ENCODE measurements at places on chromosomes 16 and 17. TPM values are rescaled to one million over a fixed set of nuclear protein-coding genes. Genes with fewer than 3 reads are reported as not detected.

DNA sequence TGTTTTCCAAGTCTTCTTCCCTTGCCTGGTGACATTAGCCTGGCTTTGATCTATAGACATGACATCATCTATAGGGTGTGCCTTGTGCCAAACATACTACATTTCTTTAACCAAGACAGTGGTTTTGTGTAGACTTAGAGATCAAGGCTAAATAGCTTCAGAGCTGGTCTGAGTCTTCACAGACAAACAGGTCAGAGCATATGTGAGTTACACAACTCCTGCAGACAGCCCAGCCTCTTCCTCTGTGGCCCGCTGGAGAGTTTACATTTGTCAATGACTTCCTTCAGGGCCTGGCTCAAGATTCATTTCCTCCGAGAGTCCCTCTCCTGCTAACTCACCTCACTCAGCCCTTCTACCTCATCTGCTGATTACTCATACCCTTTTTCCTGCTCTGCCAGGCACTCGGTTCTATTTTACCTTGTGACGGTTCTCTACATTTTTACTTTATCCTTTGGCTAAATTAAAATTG is 73.1 kb upstream of the TANC2 start:
- peak; percentile 16 for DNase-seq

GRCh38 chr17:39156491-39156890 is 5.1 kb upstream of the PLXDC1 start:
- DNase-seq = no peak

DNA sequence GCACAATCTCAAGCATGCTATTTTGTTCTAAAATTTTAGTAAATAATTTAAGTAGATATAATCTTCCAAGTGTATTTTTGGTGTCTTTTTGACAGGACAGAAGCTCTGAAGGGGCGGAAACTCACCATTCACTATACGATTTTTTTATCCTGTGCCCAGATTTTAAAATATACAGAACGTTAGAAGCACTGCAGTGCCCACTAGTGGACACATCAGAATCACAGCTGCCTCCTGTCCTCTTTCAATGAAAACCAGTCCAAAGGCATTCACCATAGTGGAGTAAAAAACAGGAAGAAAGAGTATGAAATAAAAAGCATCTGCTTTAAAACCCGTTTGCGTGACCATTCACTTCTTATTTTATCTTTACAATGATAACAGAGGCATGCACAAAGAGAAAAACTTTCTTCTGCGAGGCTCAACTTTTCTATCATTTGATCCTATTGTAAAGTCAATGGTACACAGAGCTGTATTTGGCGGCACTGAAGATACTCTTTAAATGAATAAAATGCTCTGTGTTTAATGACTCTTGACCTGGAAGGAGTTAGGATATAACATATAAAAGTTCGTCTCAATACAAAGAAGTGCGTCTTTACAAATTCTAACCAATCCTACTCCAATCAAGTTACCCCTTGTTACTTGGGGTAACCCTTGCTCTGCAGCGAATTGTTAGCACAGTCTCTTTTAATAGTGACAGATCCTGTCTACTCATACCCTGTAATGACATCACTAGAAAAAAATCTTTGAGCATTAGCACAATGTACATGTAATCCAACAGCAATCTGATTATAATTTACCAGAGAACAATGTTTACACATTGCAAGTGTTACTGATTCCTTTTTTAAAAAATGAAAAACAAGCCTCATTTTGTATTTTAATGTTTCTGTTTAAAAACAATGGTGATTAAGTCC is 339.8 kb upstream of the PSMD7 start:
- DNase-seq = peak; percentile 4

GRCh38 chr17:55620023-55620422 is 102.6 kb downstream of the TMEM100 start:
- no peak for DNase-seq

GRCh38 chr17:82350182-82351030 is 8.6 kb upstream of the TEX19 start:
- DNase-seq = peak; percentile 59

- DNase-seq = no peak
Measured at GRCh38 chr17:75116737-75117136, 7.0 kb downstream of the ARMC7 start.

- no peak for DNase-seq
Measured at GRCh38 chr16:55643161-55643970, 12.4 kb upstream of the SLC6A2 start.

Gene RPH3AL
- total RNA-seq = 0.64 TPM

Gene CCL2
- not detected for total RNA-seq

- no peak for DNase-seq
Measured at GRCh38 chr17:75774991-75775668, 9.5 kb upstream of the UNK start.

DNA sequence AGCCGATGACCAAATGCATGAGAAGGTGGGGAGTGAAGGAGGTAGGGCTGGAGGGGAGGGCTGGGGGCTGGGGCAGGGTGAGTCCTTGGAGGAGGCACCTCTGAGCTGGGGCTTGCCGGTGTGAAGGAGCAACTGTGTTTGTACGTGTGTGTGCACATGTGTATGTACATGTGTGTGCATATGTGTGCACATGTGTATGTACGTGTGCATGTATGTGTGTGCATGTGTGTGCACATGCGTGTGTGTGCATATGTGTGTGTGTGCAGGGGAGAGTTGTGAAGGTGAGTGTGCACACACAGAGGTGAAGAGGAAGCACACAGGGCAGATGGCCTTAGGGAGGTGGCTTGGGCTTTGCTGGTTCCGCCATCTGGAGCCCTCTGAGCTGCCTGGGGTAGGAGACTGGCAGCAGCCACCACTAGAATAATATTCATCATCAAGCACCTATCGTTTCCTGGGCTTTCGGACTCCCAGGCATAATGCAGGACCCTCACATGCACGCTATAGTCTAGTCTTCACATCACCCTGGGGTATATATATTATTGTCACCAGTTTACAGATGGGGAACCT is 120.9 kb upstream of the CDC42EP4 start:
- DNase-seq = no peak

- DNase-seq = no peak
Measured at GRCh38 chr16:1036726-1037393, 35.7 kb upstream of the SSTR5 start.

Gene HOXB2
- 7.4 TPM for total RNA-seq

Gene CHP2
- not detected for total RNA-seq

DNA sequence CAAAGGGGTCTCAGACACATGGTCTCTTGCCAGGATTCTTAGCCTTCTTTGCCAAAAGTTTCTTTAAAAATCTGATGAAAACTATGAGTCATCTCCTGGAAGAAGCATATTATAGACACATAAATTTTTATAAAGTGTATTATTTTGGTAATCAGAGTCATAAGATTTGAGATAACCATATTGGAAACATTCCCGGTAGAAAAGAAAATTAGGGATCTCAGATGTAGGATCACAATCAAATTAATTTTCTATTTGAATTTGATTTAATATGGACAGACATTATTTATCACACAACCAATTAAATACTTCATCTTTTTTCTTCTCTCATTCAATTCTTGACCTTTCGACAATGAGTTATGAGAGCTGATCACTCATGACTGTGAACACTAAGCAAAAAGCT is 347.7 kb upstream of the CDH8 start:
- DNase-seq = no peak

GRCh38 chr17:55961386-55961785 is 191.9 kb upstream of the ANKFN1 start:
- DNase-seq = no peak

Gene RHBDL3
- total RNA-seq = 0.06 TPM

DNA sequence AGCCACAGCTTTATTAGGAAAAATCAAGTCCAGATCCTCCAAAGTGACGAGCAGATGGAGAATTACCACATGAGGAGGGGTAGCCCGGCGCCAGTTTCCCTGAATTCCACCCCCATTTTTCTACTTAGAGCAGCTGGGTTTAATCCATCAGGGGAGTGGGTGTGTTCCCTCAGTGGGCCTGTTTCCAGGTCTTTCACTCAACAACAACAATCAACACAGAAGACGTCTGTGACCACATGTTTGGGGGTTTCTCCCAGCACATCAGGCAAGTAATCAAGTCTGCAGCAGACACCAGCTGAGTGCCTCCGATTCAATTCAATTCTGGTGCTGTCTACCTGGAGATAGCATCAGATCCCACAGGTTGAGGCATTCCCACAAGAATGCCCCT is 6.8 kb downstream of the SLC6A2 start:
- no peak for DNase-seq

DNA sequence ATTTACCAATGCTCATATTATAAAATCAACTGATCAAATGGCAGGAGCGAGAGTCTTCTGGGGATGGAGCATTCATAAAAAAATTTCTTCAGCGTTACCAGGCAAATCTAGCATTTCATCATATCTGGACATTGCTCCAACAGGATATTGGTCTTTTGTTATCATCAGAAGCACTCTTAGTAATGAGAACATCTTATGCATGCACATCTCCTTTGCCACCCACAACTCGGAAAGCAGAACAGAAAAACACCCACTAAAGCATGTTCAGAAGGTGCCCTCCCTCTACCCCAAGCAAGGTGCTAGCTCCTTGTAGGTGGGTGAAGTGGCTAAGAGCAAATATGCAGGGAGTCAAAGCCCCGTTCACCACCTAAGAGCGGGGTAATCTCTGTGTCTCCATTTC is 18.9 kb downstream of the ARHGAP17 start:
- no peak for DNase-seq

GRCh38 chr16:48367441-48368049 is 17.7 kb downstream of the SIAH1 start:
- DNase-seq = no peak

GRCh38 chr17:48609033-48609432 is 1.8 kb downstream of the HOXB7 start:
- DNase-seq = no peak

Gene CISD3
- 57.4 TPM for total RNA-seq

Gene KRTAP2-2
- total RNA-seq = not detected

GRCh38 chr16:66832661-66833305 is 2.0 kb upstream of the NAE1 start:
- DNase-seq = no peak

Gene PRRT2
- total RNA-seq = 0.52 TPM

Gene SHBG
- total RNA-seq = not detected

- DNase-seq = no peak
Measured at GRCh38 chr16:4166821-4167220, 50.6 kb upstream of the ADCY9 start.

DNA sequence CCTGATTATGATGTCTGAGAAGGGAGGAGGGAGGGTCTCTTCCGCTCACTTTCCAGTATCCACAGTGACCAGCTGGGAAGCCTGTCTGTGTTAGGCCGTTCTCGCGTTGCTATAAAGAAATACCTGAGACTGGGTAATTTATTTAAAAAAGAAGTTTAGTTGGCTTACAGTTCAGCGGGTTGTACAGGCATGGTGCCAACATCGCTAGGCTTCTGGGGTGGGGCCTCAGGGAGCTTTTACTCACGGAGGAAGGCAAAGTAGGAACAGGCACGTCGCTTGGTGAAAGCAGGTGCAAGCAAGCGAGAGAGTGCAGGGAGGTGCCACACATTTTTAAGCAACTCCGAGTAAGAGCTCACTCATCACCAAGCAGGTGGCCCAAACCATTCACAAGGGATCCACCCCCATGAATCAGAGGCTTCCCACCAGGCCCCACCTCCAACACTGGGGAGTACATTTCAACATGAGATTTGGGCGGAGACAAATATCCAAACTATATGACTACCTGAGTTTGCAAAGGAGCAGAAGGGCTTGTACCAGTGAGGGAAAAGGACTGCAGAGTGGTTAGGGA is 137.5 kb downstream of the CCDC182 start:
- no peak for DNase-seq

Gene ADORA2B
- total RNA-seq = 7.0 TPM

Gene CUEDC1
- 0.18 TPM for total RNA-seq

- DNase-seq = no peak
Measured at GRCh38 chr17:55212880-55213279, 51.9 kb upstream of the HLF start.

DNA sequence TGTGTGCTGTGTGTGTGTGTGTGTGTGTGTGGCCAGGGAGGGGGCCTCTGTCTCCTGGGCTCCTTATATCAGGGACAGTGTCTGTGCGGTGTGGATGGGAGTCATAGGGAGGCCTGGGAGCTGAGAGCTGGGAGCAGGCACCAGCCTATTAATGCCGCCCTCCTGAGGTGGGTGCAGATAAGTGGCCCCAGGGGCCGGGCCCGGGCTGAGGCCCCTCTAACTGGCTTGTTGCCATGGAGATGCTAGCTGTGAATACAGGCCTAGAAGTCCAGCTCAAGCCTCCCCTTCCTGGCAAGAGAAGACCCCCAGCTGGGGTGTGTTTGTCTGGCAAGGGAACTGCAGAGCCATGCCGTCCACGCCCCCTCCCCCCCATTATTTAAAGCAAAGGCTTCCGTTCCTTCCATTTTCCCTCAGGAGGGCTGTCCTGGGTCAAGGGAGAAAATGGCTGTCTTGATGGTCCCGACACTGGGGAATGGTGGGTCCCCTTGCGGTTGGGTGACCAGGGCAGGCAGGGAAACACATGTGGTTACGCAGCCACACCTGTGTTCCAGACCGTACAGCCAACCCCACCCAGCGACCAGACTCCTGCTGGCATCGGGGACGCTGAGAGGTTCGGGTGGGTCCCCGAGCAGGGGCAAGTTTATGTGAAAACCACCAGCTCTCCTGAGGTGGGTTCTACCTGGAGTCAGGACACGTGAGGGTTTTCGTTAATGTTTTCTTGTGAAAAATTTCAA is 141.1 kb downstream of the MRM1 start:
- no peak for DNase-seq

GRCh38 chr17:5629128-5629527 is 44.8 kb upstream of the NLRP1 start:
- DNase-seq = no peak

Gene AANAT
- 0.36 TPM for total RNA-seq

- DNase-seq = peak; percentile 23
Measured at GRCh38 chr17:70137451-70138230, 31.7 kb upstream of the KCNJ2 start.

Gene MT4
- total RNA-seq = not detected

Measured in activated naive CD8-positive, alpha-beta T cell treated with anti-CD3 and anti-CD28 coated beads for 36 hours (primary cell).